ENCODE measurements at places on chromosomes 16 and 17.

DNA sequence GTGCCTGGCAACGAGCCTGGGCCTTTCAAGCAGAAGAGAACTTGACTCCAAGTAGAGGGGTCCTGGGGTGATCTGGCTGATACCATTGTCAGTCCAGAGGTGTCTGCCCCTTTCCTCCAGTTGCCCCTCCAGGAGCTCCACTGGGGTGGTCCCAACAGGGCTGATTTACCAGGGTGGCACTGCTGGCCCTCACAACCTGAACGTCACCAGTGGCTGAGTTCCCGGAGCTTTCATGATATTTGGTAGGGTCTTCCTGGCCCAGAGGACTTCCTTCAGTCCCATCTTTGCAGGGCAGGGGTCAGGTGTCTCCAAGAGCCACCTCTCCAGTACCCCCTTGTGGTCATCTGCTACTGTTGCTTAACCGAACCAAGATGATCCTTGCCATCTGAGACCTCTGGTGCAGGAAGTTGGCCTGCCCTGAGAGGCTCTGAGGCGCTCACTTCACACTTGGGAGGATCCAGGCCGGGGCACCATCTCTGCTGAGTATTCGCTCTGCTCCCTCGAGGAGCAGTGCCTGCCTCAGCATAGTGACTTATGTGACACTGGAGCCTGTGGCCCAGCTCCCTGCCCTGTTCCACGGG lies 3.5 kb downstream of the LIMD2 start:
- no peak for DNase-seq

GRCh38 chr16:77509051-77509450 lies 74.2 kb upstream of the ADAMTS18 start:
- no peak for DNase-seq

GRCh38 chr16:13436641-13437412 lies 483.1 kb upstream of the ERCC4 start:
- no peak for DNase-seq

- DNase-seq = no peak
Observed at GRCh38 chr17:50346313-50347116, 589 bp downstream of the XYLT2 start.

- DNase-seq = peak; percentile 6
Observed at GRCh38 chr17:61904094-61904710, 23.6 kb downstream of the INTS2 start.

- DNase-seq = no peak
Observed at GRCh38 chr17:58147930-58148434, at the start of gene OR4D1. Gene OR4D1, plus strand, starts transcription at chr17:58148384. Its CDS starts 6,770 bp downstream, at chr17:58155154.

DNA sequence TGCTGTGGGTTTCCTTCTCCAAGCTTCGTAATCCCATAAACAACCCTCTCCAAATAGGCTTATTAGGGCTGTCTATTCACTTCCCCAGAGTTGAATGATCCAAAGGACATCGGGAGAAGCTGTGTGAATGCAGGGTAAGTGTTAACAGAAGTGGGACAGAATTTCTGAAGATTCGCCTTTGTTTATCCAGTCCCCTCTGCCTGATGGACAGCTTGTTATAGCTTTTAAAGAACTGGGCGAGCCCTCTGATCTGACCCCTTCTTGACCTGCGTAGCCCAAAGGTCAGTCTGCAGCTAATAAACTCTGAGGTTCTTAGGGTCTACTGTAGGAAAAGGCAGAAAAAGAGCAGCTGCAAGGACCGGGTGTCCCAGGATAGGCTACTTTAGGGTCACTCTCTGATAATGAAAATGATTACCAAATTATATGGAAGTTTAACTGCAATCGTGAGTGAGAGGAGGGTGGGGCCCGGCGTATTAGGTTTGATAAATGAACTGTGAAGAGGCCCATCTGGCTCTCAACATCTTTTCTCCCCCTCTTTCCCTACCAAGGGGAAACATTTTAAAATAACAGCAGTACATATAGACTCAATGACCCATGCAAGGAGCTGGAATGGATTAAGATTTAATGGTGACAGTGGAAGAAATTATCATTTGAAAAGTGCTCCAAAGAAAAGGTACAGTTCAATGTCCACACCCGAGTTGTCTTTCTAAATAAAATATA lies 233.4 kb downstream of the FTO start:
- no peak for DNase-seq
